Gastroesophageal sphincter (tissue), 4 donors: ENCODE measurements at places on chromosomes 1 and 21. TPM values are rescaled to one million over a fixed set of nuclear protein-coding genes. Genes with fewer than 3 reads are reported as not detected.

- no peak for ATAC-seq
Measured at GRCh38 chr1:87212431-87213134, 116.1 kb upstream of the LMO4 start.

DNA sequence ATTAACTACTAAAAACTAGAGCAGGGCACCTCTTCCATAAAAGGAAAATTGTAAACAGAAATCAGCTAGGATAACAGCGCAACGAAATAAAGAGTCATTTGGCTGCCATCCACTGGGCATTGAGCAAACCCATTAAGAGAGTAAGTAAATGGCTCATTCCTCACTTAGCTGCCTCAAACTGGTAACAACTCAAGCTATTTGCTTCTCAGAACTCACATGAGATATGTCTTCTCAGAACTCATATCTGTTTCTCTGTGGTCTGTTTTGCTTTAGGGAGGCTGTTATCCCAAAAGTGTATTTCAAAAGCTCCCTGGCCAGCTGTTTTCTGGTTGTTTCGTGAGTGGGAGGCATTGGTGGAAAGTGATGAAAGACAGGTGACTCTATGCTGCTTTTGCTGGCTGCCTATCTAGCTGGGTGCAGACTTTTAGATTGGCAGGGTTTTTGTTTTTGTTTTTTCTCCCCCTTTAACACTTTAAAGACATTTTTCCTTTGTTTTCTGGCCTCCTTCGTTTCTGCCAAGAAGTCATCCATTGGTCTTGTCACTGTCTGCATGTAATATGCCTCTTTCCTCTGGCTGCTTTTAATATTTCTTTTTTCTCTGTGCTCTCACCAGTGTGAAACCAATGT is 269.2 kb upstream of the RGS18 start:
- no peak for ATAC-seq

GRCh38 chr1:234926559-234927311 is 201.9 kb downstream of the TOMM20 start:
- no peak for ATAC-seq

GRCh38 chr1:82197606-82198005 is 396.9 kb downstream of the ADGRL2 start:
- no peak for ATAC-seq

- no peak for ATAC-seq
Measured at GRCh38 chr1:157231846-157232525, 93.8 kb upstream of the ETV3 start.

Gene SIM2
- total RNA-seq: not detected

Gene RWDD3
- 9.2 TPM for total RNA-seq
